Effector memory CD8-positive, alpha-beta T cell (primary cell): ENCODE measurements at places on chromosomes 5 and 9.

GRCh38 chr5:19960451-19960850 is 27.5 kb downstream of the CDH18 start:
- no peak for DNase-seq

- DNase-seq, result no peak
These were observed 2.0 kb upstream of the RALGDS start for GRCh38 chr9:133122935-133123611.

DNA sequence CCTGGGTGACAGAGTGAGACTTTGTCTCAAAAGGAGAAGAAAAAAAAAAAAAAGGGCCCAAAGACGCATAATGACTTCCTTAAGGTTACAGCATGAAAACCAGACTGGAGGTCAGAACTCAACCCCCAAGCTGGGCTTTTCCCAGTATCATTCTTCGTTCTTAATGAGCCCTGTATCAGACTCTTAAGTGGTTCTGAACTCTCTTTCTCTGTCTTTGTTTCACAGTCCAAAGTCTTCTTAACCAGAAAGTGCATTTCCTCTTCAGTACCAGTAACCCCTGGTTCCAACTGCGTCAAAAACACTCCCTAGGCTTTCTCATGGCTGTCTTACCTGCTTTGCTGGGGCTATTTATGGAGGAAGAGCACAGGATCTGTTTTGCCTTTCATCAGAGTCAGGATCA is 38.4 kb upstream of the SHB start:
- no peak for DNase-seq

- DNase-seq, result no peak
These were observed 1.3 kb downstream of the RNF38 start for GRCh38 chr9:36398745-36399144.

DNA sequence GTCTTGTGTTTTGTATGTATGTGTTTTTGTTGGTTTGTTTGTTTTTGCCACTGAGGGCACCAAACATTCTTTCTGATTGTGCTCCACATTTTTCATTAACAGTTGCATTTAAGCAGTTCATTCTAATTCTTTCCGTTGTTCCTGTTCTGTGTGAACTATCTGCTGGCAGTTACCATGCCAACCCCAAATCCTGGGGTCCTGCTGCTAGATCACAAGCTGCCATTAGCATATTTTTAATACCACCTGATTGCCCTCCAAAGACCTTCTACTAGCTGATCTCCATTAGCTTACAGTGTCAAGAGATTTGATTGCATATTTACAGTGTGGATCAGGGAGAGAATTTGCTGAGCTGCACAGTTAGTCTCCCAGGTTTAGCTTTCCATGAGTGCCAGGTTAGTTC is 40.6 kb upstream of the STARD4 start:
- DNase-seq, result no peak

DNA sequence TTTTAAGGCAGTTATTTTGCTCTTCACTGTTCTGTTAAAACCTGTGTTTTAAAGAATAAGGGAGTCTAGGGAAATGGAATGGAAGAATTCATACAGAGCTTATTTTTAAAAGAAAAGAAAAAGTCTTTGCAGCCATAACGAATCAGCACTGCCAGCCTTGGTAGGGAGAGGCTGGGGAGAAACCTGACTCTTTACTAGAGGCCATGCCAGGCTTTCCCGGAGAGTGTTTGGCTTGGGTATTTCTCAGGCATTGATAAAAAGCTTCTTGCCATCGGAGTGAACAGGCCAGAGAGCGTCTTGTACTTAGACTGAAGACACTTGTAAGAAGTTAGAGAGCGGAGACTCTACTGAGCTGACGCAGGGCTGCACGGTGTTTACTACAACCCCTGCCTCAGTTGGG is 72.7 kb upstream of the NFIL3 start:
- no peak for DNase-seq
